Stimulated activated CD4-positive, alpha-beta T cell treated with anti-CD3 and anti-CD28 coated beads, Interleukin-4, amount 100 ng/mL, for 1 hour (primary cell): ENCODE measurements at places on chromosomes 3 and 15.

DNA sequence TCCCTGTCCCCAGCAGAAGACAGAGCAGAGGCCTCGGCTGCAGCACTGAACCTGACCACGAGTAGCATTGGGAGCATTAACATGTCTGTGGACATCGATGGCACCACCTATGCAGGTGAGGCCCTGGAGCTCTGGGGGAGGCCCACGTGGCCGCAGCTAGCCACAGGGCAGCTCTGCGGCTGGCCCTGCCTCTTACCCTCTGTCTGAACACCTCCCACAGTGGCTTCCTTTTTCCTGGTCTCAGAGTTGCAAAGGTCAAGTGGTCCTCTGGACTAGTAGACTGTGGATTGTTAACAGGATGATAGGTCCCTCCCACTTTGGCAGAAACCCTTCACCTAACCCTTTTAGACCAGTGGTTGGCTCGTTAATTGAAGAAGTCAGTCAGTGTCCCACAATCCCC, 22.5 kb upstream of the CLK3 start:
- DNase-seq: no peak

DNA sequence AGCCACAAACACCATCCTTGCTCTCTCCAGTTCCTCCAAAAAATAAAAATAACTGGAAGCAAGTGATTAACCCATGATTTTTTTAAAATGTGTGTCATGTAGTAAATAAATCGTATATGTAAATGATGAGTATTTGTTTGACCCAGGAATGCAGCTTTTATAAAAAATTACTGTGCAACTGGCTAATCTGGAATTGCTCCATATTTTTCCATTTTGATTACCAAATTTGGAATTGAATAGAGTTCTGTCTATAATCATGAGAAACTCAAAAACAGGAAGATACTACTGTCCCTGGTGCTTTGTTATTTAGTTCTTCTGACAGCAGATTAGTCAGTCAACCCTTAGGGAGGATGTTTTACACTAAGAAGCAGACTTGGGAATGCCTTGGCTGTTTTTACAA, 116.2 kb downstream of the CCNL1 start:
- no peak for DNase-seq

- DNase-seq: no peak
Measured at GRCh38 chr3:144343343-144343742, 371.7 kb downstream of the DIPK2A start.

- DNase-seq: no peak
Measured at GRCh38 chr3:154013736-154014135, 107.5 kb upstream of the ARHGEF26 start.

- DNase-seq: no peak
Measured at GRCh38 chr3:9198899-9199335, 50.5 kb downstream of the SRGAP3 start.

- no peak for DNase-seq
Measured at GRCh38 chr15:27573805-27574485, 525.2 kb downstream of the OCA2 start.

DNA sequence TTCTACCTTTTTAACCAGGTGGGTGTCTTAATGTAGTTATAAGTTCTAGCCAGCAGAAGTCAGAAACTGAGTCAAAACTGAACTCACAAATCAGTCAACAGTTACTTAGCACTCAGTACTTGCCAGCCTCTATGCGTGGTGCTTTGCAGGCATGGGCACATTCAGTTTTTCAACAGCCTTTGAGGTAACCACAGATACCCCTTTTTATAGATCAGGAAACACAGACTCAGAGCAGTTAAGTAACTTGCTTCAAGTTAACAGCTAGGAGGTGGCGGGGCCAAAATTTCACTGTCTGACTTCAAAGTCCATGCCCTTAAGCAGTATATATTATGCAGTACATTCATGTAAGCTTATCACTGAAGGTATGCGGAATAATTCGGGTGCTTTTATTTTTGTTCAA, 139.4 kb downstream of the FHIT start:
- no peak for DNase-seq

DNA sequence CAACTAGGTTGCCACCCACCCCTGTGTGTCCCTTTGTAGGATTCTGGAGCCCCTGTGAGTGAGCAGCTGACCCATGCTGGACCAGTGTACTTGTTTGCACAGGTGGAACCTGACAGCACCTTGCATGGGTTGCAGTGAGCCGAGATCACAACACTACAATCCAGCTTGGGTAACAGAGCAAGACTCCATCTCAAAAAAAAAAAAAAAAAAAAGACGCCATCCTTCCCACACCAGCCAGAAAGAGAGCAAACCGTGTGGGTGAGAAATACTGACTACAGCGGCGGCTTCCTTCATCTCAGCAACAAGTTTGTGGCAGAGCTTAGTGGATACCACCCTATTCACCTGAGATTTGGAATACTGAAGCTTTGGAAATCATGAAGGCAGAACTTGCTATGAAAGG, 746 bp upstream of the CD80 start:
- DNase-seq: no peak

DNA sequence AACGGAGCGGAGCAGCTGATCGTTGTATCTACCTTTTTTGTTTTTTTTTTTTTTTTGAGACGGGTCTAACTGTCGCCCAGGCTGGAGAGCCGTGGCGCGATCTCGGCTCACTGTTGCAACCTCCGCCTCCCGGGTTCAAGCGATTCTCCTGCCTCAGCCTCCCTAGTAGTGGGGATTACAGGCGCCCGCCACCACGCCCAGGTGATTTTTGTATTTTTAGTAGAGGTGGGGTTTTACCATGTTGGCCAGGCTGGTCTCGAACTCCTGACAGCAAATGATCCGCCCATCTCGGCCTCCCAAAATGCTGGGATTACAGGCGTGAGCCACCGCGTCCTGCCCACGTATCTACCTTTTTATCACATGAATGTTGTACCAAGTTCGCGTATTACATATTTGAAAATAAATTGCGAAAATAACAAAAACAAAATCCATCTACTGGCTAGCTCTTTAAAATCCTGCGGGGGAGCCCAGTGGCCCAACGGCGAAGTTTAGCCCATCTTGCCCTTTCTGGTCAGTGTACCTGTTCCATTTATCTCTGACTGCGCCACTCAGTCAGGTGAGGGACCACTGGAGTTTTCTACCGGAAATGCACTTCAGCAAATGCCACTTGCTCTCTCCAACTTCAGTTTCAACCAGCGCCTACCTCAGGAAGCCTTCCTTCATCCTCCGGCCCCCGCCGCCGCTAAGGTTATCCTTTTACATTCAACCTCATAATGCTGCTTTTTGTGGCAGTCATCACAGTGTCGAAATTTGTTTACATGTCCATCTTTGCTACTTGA, 1.2 kb upstream of the EIF3J start:
- DNase-seq: peak; percentile 20

GRCh38 chr3:113775516-113775915, 28.7 kb downstream of the ATP6V1A start:
- no peak for DNase-seq

DNA sequence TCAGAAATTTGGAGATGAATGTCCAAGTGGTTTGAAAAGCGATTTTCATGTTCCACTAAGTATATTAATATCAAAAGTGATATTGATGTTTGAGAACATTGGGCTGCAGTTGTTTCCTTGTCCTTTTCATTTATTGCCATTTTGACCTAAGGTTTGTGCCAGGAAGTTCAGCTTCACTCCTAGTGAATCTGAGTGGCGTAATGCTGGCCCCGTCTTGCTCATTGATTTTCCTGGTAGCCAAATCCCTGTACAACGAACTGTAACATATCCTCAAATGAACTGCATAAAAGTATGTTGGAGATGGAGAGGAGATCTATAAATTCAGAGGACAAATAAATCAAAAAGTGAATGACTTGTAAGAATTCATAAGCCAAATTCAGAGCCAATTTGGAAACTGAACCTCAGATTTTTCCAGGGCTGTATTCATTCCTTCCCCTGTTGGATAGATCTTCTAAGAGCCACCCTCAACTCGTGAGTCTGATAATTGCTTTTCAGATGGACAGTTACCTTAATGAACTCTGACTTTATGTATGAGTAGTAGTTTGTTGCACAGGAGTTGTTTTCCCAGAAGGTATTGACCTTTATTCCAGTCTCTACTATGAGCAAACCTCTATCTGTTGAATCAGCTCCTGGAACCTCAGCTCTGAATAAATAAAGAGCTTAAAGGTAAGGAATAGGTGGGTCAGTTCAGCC, 72.8 kb downstream of the ITPR1 start:
- no peak for DNase-seq

DNA sequence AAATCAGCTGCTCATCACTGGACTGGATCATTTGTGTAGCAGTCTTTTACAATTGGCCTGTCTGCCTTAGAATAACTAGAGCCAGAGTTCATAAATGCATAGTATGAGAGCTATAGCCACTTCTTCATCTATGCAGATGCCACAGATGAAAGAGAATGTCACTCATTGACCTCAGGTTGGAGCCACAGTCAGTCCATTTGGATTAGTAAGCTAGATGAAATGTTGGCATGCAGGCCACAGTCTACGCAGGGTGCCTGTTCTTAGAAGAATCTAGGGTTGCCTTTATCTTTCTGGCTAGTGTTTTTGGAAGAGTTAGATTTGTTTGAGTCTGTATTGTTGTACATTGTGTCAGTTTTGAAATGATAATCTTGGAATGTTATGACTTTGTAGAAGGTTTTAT, 25.4 kb upstream of the EDEM1 start:
- no peak for DNase-seq
